ENCODE measurements at places on chromosomes 4 and X.

GRCh38 chrX:118325453-118325852, 20.5 kb upstream of the WDR44 start:
- DNase-seq = no peak

DNA sequence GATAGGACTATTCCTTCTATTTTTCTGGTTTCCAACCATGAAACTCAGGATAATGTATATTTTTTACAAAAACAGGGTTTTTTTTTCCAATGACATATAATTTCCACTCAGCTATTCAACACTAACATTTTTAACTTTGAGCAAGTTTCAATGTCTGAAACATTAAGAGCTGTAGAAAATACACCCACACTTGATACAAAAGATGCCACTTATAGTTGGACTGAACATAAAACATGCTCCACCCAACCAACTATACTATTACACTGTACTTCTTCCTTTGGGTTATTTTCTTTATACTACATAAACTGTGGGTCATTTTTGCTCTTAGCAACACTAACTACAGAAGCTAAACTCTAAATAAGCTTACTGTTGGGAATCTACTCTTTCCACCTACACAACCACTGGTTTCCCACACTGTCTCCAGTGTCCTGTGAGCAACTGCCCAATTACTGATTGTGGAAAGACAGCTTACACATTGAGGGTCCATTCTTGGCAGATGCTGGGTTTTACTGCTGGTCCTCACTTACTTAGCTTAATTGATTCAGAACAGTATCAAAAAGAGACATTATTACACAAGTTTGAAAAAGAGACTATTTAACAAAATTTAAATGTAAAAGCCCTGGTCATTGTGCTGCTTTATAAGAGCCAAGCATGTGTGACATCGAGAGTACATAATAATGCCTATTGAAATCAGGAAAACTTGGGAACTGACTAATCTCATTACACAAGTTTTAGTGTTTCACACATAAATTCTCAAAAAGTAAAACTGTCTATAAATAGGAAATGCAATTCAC, 6.3 kb downstream of the AMMECR1 start:
- DNase-seq = no peak

GRCh38 chr4:123783151-123783790, 386.7 kb downstream of the SPRY1 start:
- DNase-seq = no peak

DNA sequence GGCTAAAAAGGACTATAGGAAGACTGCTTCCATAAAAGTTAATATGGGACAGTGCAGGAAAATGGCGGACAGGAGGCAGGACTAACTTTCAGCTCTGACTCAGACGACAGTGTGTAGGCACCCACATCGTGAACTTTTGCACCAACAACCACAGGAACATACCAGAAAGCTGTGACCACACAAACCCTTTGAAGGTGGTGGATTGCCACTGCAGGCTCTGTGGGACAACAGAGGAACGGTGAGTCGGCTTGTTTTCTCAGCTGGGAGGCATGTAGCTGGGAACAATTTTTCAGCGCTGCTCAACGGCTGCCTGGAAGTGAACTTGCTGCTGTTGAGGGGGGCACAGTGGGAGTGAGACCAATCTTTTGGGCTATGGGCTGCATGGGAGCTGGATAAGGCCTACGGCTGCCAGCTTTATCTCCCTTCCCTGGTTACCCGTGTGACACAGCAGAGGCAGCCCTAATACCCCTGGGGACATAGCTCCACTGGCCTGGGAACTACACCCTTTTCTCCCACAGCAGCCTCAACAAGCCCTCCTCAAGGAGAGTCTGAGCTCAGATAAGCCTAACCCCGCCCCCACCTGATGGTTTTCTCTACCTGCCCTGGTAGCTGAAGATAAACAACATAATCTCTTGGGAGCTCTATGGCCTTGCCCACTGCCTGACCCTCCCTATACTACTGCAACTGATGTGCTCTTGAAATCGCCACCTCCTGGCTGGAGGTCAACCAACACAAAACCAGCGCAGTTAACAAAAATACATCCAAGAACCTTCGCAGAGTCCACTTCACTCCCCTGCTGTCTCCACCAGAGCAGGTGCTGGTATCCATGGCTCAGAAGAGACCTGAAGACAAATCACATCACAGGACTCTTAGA, 1537.0 kb downstream of the C4orf33 start:
- no peak for DNase-seq

DNA sequence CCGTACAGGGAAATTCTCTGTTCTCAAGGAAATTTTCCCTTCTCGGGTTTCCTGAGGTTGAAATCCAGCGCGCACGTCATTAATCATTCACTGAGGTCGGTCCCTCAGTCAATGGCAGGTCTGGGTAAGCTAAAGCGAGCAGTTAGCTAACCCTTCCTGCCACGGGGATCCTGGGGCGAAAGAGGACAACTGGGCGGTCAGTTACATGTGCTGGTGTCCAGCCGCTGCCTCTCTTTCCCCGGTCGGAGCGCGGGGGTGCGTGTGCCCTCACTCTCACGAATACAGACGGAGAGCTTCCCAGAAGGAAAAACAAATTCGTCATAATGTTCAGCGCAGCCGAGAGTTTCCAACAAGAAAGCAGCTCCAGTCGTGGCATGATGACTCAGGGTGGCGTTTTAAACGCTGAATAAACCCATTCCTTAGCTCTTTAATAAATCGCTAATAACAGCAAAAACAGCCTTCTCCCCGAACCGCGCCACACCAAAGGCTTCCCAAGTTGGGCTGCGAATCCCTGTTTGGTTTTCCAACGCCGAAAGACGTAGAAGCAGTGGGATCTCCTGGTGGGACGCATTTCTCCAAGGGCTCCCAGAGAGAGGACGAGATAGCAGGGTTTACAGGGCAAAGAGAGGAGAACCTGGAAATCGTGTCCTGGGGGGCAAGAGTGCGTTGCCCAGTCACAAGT, 752 bp upstream of the FGF5 start:
- DNase-seq = no peak

GRCh38 chrX:78119521-78120227, 15.6 kb downstream of the PGK1 start:
- no peak for DNase-seq

- DNase-seq = no peak
Observed at GRCh38 chr4:10369517-10369916, 87.7 kb downstream of the ZNF518B start.

DNA sequence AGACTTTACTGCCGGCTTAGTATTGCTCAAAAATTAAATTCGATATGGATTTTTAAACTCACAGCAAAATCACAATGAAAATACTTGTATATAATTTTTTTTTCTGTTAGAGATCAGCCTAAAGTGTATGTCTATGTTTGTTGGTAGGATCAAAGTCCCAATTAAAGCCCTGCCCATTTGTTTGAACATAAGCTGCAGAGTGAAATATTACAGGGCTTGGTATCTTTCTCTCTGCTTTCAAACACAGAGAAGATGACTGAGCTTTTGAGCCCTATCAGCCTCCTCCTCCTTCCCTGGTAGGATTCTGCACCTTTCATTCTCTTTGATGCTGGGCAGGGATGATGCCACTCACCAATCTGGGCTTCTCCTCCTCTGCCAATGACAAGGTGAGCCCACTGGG, 345.4 kb downstream of the PPP1R2C start:
- no peak for DNase-seq

GRCh38 chrX:41596596-41596995, 92.2 kb upstream of the GPR34 start:
- DNase-seq = no peak

- no peak for DNase-seq
Observed at GRCh38 chrX:135484641-135485289, 35.7 kb upstream of the INTS6L start.

DNA sequence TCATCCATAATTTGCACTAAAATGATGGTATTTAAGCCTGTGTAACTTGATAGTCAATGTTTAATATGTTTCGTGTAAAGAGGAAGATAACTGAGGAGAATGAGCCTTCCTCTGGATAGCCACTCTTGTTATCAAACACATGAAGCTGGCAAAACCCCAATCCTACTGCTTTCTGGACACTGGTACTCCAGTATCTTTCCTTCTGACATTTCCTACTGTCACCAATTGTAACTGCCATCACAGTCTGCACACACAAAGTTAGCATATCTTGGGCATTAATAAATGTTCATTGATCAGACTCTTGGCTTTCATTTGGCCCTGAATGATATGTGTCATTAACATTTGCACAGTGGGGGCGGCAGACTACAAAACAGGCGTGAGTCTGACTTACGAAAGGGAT, 419.1 kb downstream of the TMA16 start:
- no peak for DNase-seq

DNA sequence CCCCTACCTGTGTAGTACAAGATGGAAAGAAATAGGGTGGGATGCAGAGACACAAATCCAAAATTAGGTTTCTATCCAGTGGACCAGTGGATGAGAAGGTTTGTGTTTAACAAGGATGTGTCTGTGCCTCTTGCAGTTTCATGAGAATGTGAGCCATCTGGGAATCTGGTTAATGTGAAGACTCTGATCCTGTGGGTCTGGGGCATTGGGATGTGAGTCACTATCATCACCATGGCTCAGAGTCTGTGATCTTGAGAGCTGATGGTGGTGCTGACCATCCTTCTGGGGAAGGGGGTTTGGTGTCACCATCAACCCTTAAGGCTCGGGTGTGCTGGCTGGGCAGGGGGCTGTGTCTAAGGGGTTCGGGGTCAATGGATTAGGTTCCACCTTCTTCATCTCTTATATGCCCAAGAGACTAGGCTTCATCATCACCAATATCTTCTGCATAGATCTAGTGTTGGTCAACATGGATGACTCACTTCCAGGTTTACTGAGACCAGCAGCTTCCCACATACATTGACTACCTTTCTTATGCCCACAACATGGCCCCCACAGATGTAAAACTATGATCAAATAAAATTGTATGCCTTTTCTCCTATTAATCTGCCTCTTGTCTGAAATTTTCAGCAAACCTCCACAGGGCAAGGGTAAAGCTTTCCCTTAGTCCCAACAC, 65.7 kb upstream of the MID1 start:
- DNase-seq = no peak

- DNase-seq = no peak
Observed at GRCh38 chrX:31233941-31234496, 162.2 kb upstream of the FTHL17 start.

DNA sequence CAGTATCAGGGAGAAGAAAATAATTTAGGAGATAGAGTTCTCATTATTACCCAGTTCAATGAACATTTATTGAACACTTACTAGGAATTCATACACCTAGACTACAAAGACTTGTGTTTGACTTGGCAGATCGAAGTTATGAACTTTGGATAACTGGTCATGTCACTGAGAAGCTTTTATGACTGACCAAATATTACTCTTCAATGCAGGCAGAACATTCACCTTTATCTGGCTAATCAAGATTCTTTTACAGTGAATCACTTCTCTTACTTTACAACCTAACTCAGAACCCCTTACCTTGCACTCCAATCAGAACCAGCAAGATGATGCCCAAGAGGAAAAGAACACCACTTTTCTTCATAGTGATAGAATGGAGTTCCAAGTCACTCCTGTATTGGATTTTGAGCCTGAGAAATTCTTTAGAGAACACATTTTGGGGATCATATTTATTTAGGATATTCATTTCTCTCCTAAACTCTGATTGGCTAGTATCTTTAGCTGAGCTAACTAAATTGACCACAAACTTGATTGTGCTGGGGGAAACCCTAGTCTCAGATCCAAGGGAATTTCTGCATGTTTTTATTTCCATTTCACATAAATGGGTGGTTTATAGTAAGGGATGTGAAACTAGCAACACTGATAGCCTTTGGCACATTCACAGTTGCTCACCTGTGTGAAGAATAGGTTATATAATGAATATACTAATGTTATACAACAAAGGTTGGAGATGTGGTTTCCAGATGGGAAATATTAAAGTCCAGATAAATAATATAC, at the start of gene CXCL9:
Gene CXCL9, minus strand, starts transcription at position 421 of the 774 bp plus-strand sequence. Its CDS starts 60 bp downstream, at position 361.
- no peak for DNase-seq

DNA sequence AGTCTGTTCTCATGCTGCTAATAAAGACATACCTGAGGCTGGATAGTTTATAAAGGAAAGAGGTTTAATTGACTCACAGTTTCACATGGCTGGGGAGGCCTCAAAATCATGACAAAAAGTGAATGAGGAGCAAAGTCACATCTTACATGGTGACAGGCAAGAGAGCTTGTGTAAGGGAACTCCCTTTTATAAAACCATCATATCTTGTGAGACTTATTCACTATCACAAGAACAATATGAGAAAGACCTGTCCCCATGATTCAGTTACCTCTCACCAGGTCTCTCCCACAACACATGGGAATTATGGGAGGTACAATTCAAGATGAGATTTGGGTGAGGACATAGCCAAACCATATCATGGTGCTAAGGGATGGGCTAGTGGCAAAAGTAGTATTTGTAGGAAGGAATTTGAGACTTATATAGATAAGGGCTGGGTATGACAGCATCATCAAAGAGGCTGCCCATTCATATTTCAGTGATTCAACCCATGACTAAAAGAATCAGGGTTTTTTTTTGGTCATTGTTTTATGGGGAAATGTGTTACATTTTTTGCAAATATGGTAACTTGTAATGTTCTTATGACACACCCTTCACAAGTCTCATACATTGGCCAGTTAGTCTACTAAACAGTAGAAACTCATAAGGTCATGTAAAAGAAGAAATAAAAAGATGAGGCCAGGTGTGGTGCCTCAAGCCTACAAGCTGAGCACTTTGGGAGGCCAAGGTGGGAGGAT, 34.7 kb downstream of the NUP62CL start:
- DNase-seq = no peak

GRCh38 chr4:138052806-138053632, 189.1 kb downstream of the SLC7A11 start:
- no peak for DNase-seq

GRCh38 chrX:12988797-12989196, 13.9 kb downstream of the TMSB4X start:
- no peak for DNase-seq

- DNase-seq = no peak
Observed at GRCh38 chr4:48687313-48688051, 92.6 kb downstream of the FRYL start.

DNA sequence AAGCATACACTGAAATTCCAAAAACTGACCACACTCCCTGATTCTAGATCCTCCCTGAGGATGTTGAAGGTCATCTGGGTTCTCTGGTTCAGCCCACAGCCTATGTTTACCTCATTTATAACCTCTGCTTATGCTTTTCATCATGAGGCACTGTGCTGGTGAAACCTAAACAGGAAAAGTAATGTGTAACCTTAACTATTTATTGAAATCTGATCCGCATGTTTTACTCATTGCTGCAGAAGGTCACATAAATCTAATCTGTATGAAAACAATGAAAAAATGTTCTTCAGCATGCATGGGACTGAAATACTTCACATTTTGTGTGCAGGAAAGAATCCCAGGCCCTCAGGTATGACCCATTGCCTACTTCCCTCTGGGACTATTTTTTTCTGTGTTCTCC, 30.3 kb downstream of the UCHL1 start:
- DNase-seq = no peak

Data from stimulated activated CD4-positive, alpha-beta T cell treated with anti-CD3 and anti-CD28 coated beads, Interleukin-1b, Interleukin-23, amount 100 ng/mL, for 1 hour (primary cell).